ENCODE measurements at places on chromosomes 6 and 20. TPM values are rescaled to one million over a fixed set of nuclear protein-coding genes. Genes with fewer than 3 reads are reported as not detected.

OR2B2 gene
- total RNA-seq = not detected

REPS1 gene
- total RNA-seq = 63.4 TPM

GRCh38 chr20:46992640-46993035 is 98.0 kb downstream of the EYA2 start:
- H3K27me3 ChIP-seq = peaks cover 27% of the 10 kb centered on the region
- H3K36me3 ChIP-seq = no peaks in the 10 kb centered on the region
- H3K4me1 ChIP-seq = no peaks in the 10 kb centered on the region
- no peak overlapping the region for H3K27ac ChIP-seq

DNA sequence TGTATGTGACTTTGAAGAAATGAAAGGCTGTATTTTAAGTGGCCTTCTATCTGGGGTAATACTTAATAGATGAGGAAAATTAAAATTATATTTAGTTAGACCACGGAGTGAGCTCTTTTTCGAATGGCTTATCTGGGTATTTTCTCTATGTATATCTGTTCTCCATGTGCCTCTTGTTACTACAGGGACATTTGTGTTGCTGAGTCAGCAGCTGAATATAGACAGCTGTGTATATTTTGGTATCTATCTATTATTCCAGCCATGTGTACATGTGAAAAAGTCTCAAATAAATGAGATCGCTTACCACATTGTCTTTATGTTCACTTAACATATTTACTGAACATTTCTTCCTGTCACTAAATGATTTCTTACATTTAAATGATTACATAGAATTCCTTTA is 57.2 kb downstream of the TMEM200A start:
- H3K27ac ChIP-seq = no peak overlapping the region
- H3K27me3 ChIP-seq = no peaks in the 10 kb centered on the region
- no peak for DNase-seq
- H3K36me3 ChIP-seq = no peaks in the 10 kb centered on the region
- no peak overlapping the region for H3K4me3 ChIP-seq

DCDC2 gene
- 54.9 TPM for total RNA-seq

GRCh38 chr6:10633216-10633615 is 61.2 kb downstream of the C6orf52 start:
- no peaks in the 10 kb centered on the region for H3K4me1 ChIP-seq
- DNase-seq = no peak
- no peaks in the 10 kb centered on the region for H3K27me3 ChIP-seq
- H3K4me3 ChIP-seq = no peak overlapping the region
- H3K27ac ChIP-seq = no peak overlapping the region

TRIM10 gene
- not detected for total RNA-seq

PRPH2 gene
- 0.41 TPM for total RNA-seq

TMEM217 gene
- not detected for total RNA-seq

WFDC8 gene
- not detected for total RNA-seq

SLC16A10 gene
- total RNA-seq = 7.9 TPM

- no peak overlapping the region for H3K4me3 ChIP-seq
- H3K27ac ChIP-seq = no peak overlapping the region
- H3K27me3 ChIP-seq = peaks cover 13% of the 10 kb centered on the region
These were observed 69.8 kb downstream of the BTBD3 start for GRCh38 chr20:11987526-11987925.
